ENCODE measurements at places on chromosomes 16 and 17.

DNA sequence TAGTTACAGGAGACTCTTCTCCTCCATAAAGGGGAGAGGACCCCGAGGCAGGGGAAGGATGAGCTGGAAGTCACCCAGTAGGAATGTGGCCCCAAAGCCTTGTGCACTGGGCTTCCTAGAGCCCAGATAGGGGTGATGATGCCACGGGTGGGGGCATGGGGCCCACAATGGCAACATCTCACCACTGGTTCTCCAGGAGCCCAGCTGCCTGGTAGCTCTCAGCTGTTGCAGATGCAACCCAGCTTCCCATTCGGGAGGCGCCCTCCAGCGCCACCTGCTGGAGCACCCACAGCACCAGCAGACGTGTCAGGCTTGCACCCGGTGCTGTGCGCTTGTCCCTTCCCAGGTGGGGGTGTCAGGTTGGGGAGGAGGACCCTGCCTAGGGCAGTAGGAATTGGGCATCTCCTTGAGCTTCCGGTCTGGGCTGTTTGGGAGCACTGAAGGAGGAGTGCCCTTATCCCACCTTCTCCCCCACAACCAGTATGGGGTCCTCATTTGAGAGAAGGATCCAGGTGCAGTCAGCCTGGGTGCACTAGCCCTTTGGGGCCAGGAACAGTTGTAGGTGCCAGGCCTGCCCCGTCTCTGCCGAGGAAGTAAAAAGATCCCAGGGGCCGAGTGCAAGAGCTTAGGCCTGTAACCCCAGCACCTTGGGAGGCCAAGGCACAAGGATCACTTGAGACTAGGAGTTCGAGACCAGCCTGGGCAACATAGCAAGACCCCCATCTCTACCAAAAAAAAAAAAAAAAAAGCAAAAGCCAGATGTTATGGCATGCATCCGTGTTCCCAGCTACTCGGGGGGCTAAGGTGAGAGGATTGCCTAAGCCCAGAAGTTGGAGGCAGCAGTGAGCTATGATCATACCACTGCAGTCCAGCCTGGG is 14.4 kb downstream of the CDIPT start:
- peaks cover 37% of the 10 kb centered on the region for H3K36me3 ChIP-seq
- no peaks in the 10 kb centered on the region for H3K27me3 ChIP-seq
- DNase-seq: peak; percentile 75
- no peaks in the 10 kb centered on the region for H3K4me1 ChIP-seq
- no peak overlapping the region for H3K4me3 ChIP-seq

DNA sequence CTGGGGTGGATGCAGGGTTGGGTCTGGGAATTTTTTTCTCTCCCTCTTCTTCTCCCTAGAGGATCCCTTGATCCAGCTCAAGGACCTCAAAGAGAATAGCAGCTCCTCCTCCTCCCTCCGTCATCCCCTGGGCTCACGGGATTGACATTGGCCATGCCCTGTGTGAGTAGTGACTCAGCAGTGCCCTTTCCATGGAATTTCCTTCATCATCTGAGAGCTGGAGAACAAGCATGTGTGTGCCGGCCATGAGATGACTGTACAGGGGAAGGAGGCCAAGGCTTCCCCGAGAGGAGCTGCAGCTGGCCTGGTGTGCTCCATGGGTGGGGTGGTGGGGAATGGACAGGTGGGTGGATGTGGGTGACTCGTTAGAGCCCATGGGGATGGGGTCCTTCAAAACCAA is 8.9 kb upstream of the WSCD1 start:
- no peaks in the 10 kb centered on the region for H3K36me3 ChIP-seq
- no peak overlapping the region for H3K4me3 ChIP-seq
- no peaks in the 10 kb centered on the region for H3K4me1 ChIP-seq
- DNase-seq: no peak
- H3K27me3 ChIP-seq: no peaks in the 10 kb centered on the region

DNA sequence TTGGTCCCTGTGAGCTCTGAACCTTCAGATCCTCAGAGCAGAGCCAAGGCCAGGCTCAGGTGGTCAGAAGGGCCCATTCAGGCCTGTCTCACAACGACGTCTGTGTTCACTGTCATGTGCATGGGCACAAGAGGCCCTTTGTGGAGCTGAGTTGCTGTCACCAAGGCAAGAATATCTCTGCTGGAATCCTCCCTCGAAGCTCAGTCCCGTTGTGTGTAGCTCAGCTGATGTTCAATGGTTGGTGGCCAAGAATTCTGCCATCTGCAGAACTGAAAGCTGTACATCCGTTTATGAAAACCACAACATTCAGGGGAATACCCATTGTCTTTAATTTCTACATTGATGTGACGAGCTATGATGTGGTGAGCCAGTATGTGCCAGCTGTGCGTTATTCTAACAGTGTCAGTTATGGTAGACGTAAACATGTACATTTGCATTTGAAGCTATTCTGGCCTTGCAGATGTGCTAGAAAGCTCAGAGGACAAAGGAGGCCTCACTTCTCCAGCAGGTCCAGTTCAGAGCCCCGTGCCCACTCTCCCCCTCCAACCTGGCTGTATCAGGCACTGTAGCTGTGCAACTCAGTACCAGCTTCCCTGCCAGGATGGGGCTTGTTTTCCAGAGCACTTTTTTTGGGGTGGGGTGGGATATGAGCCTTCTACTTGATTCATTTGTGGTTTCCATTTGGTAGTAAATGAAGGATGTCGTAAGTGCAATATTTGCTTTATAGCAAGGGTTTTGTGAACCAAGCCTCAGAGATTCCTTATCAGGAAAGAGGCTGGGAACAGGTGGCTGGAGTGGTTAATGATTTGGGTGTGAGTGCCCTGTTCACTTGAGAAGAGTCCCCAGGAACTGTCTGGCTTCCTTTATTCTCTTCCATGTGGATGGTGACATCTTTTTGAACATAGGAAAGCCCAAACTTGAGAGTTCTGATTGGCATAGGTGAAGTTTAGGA is 56.1 kb downstream of the B9D1 start:
- peak; percentile 98 for DNase-seq
- H3K4me3 ChIP-seq: no peak overlapping the region
- H3K27ac ChIP-seq: no peak overlapping the region
- H3K27me3 ChIP-seq: peaks cover 9% of the 10 kb centered on the region
- no peaks in the 10 kb centered on the region for H3K36me3 ChIP-seq
- H3K4me1 ChIP-seq: peaks cover 37% of the 10 kb centered on the region

- no peak overlapping the region for H3K4me3 ChIP-seq
- DNase-seq: no peak
- no peak overlapping the region for H3K27ac ChIP-seq
- no peaks in the 10 kb centered on the region for H3K27me3 ChIP-seq
- H3K36me3 ChIP-seq: no peaks in the 10 kb centered on the region
Observed at GRCh38 chr16:85227946-85228862, 115.9 kb upstream of the CIBAR2 start.

DNA sequence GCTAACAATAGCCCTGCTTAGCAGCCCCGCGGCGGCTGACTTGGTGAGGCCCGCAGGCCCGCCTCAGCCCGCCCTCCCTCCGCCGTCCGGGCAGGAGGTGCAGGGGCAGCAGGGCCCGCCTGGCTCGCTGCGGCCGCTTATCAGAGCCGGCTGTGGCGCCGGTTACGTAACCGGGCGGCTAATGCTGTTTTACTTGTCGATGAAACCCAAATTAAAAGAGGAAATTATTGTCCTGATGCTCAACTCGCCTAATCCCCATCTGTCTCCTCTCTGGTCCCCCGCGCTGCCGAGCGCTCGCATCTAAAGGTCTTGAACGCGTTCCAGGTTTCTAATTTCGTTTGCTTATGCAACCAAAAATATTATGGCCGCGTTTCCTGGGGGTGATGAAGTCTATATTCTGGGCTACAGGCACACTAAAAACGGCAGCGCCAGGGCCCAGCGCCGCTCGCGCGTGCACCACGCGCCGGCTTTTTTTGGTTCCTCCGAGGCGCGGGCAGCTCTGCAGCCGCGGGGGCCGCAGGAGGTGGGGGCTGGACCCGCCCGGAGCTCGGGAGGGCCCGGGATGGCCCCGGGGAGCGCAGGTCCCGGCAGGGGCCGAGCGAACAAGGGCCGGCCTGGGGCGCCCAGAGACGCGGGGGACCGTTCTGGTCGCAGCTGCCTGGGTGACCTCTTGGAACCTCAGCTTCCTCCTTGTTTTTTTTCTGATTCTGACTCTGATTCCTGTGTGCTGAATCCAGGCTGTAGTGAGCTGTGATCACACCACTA is 65.2 kb upstream of the TOB1 start:
- no peaks in the 10 kb centered on the region for H3K36me3 ChIP-seq
- peaks cover 45% of the 10 kb centered on the region for H3K4me1 ChIP-seq
- no peak overlapping the region for H3K27ac ChIP-seq
- peak overlapping the region; percentile 58 for H3K4me3 ChIP-seq

DNA sequence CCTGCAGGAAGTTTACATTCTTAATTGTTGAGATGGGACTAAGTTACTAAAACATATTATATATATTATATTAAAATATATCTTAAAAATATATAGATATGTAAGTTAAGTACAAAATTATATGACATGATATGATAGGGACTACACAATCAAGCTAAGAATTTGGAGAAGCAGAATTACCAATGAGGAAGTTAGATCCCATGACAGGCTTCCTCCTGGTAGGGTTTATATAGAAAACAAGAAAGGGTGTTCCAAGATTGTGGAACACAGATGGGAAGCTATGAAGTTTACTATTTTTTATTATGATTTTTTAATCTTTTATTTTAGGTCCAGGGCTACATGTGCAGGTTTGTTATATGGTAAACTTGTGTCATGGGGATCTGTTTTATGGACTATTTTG is 260.8 kb upstream of the ZFHX3 start:
- H3K27ac ChIP-seq: no peak overlapping the region
- no peaks in the 10 kb centered on the region for H3K36me3 ChIP-seq
- DNase-seq: no peak
- no peak overlapping the region for H3K4me3 ChIP-seq

- no peaks in the 10 kb centered on the region for H3K27me3 ChIP-seq
- no peak overlapping the region for H3K27ac ChIP-seq
- H3K4me3 ChIP-seq: no peak overlapping the region
- DNase-seq: no peak
Observed at GRCh38 chr17:80153004-80153403, 6.1 kb upstream of the EIF4A3 start.

DNA sequence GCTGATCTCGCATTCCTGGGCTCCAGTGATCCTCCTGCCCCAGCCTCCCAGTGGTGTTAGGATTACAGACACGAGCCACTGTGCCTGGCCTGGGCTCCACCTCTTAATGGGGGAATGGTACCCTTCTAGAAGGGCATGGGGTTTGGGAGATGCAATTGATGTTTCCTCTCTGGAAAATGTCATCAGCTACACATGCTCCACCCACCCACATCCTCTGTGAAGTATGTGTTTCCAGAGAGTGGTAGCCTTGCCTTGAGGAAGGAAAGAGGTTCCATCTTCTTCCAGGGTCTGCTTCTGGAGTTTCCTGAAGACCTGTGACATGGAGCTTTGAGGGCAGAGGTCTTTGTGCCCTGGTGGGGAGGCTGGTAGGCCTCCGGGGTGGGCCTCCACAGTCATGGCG is 45.2 kb upstream of the GSE1 start:
- DNase-seq: no peak
- H3K27me3 ChIP-seq: no peaks in the 10 kb centered on the region
- peak overlapping the region; percentile 87 for H3K27ac ChIP-seq
- peaks cover 94% of the 10 kb centered on the region for H3K4me1 ChIP-seq
- H3K4me3 ChIP-seq: no peak overlapping the region
- H3K36me3 ChIP-seq: no peaks in the 10 kb centered on the region

- no peak overlapping the region for H3K27ac ChIP-seq
- no peak overlapping the region for H3K4me3 ChIP-seq
- no peaks in the 10 kb centered on the region for H3K4me1 ChIP-seq
- DNase-seq: no peak
- H3K27me3 ChIP-seq: no peaks in the 10 kb centered on the region
Observed at GRCh38 chr16:66862023-66862520, 17.9 kb downstream of the CA7 start.

GRCh38 chr17:27348196-27348595 is 54.3 kb downstream of the WSB1 start:
- no peaks in the 10 kb centered on the region for H3K4me1 ChIP-seq
- no peak for DNase-seq
- no peak overlapping the region for H3K4me3 ChIP-seq
- no peaks in the 10 kb centered on the region for H3K36me3 ChIP-seq
- H3K27me3 ChIP-seq: no peaks in the 10 kb centered on the region
- no peak overlapping the region for H3K27ac ChIP-seq

DNA sequence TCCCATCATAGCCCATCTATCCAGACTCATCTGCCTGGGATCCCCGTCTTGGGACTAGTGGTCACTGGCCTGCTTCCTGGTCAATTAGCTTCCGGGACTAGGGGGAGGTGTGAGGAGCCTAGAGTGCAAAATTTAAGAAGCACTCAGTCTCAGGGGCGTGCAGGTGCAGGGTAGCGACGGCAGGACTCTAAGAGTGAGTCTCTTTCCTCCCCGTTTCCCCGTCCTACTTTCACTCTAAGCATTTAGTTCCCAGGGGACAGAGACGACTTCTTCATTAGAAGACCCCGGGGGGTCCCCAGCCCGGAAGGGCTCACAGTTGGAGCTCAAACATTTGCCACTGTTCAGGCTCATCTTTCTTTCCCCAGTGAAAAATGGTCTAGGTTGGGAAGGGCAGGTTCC is 677 bp upstream of the ZNHIT3 start:
- H3K4me1 ChIP-seq: peaks cover 30% of the 10 kb centered on the region
- peaks cover 11% of the 10 kb centered on the region for H3K27me3 ChIP-seq
- no peak overlapping the region for H3K27ac ChIP-seq
- peak overlapping the region; percentile 87 for H3K4me3 ChIP-seq
- H3K36me3 ChIP-seq: peaks cover 6% of the 10 kb centered on the region

GRCh38 chr17:42623732-42624596 is 14.5 kb downstream of the TUBG1 start:
- H3K36me3 ChIP-seq: no peaks in the 10 kb centered on the region
- H3K4me3 ChIP-seq: no peak overlapping the region
- no peaks in the 10 kb centered on the region for H3K4me1 ChIP-seq
- DNase-seq: peak; percentile 10

GRCh38 chr16:75239542-75240122 is 11.8 kb downstream of the BCAR1 start:
- peaks cover 8% of the 10 kb centered on the region for H3K27me3 ChIP-seq
- H3K27ac ChIP-seq: no peak overlapping the region
- H3K4me1 ChIP-seq: no peaks in the 10 kb centered on the region
- DNase-seq: no peak
- H3K36me3 ChIP-seq: no peaks in the 10 kb centered on the region

- H3K27me3 ChIP-seq: no peaks in the 10 kb centered on the region
- H3K4me1 ChIP-seq: peaks cover 61% of the 10 kb centered on the region
- DNase-seq: peak; percentile 70
- peak overlapping the region; percentile 38 for H3K4me3 ChIP-seq
Observed at GRCh38 chr16:48611329-48612137, 1.6 kb upstream of the N4BP1 start.

DNA sequence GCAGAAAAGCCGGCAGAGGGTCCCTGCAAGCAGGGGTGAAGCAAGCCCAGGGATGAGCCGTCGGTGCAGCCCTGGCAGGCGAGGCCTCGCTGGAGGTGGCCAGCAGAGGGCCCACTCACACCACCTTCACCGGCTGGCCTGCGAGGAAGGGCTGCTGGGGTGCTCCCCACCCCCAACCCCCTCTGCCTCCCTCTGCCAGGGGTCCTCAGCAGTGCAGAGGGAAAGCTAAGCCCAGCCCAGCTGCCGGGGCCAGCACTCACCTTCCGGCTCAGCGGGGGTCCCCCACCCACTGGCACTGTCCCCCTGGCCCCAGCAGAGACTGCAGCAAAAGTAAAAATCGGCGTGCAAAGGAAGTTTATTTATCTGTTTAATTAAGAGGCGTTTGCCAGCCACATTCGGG is 113.4 kb downstream of the ENGASE start:
- H3K27me3 ChIP-seq: peaks cover 31% of the 10 kb centered on the region
- H3K4me3 ChIP-seq: no peak overlapping the region
- no peak overlapping the region for H3K27ac ChIP-seq
- peaks cover 12% of the 10 kb centered on the region for H3K4me1 ChIP-seq
- DNase-seq: peak; percentile 23
